Activated naive CD4-positive, alpha-beta T cell treated with anti-CD3 and anti-CD28 coated beads for 36 hours (primary cell): ENCODE measurements at places on chromosomes 2 and 18.

- no peak for DNase-seq
These were observed 10.9 kb downstream of the GNLY start for GRCh38 chr2:85704800-85705679.

GRCh38 chr2:207505728-207506127 is 24.0 kb upstream of the CREB1 start:
- peak; percentile 56 for DNase-seq

- DNase-seq, result no peak
These were observed 25.0 kb upstream of the ASXL2 start for GRCh38 chr2:25903216-25903776.

- DNase-seq, result no peak
These were observed 18.3 kb upstream of the NEDD4L start for GRCh38 chr18:58025733-58026132.

DNA sequence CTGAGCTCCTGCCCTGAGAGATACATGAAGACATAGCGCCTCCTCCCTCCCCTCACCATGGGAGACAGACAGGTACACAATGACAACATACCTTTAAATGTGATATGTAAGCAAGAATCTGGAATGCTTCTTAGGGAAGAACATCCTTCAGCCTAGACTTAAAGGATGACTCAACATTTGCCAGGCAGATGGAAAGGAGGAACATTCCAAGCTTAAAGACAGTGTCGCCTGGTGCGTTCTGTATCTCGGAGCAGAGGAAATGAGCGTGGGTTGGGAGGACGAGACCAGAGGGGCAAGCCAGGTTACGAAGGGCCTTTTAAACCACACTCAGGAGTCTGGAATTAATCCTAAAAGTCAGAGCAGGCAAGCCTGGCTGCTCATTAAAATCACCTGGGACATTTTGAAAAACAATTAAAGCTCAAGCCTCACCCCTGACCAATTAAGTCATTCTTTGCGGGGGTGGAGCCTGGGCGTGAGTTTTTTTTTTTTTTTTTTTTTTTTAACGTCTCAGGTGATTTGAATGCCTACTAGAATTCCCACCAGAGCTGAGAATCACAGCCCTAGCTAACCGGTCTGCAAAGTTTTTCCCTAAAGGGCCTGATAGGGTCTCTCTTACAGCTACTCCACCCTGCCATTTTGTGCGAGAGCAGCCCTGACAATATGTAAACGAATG is 131.2 kb upstream of the SEC11C start:
- DNase-seq, result no peak

GRCh38 chr2:233980955-233981561 is 63.9 kb downstream of the TRPM8 start:
- DNase-seq, result no peak

DNA sequence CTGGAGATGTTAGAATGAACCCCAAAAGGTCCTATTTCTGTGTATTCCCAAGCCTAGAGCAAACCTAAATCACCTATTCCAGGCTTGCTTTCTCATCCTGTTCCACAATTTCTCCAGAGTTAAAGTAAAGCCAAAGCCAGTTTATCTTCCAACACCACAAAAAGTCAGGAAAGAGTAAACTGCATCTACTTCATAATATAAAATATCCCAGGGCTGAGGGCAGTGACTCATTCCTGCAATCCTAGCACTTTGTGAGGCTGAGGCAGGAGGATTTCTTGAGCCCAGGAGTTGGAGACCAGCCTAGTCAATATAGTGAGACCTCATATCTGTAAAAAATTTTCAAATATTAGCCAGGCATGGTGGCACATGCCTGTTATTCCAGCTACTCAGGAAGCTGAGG is 241.4 kb downstream of the CDH20 start:
- DNase-seq, result no peak

DNA sequence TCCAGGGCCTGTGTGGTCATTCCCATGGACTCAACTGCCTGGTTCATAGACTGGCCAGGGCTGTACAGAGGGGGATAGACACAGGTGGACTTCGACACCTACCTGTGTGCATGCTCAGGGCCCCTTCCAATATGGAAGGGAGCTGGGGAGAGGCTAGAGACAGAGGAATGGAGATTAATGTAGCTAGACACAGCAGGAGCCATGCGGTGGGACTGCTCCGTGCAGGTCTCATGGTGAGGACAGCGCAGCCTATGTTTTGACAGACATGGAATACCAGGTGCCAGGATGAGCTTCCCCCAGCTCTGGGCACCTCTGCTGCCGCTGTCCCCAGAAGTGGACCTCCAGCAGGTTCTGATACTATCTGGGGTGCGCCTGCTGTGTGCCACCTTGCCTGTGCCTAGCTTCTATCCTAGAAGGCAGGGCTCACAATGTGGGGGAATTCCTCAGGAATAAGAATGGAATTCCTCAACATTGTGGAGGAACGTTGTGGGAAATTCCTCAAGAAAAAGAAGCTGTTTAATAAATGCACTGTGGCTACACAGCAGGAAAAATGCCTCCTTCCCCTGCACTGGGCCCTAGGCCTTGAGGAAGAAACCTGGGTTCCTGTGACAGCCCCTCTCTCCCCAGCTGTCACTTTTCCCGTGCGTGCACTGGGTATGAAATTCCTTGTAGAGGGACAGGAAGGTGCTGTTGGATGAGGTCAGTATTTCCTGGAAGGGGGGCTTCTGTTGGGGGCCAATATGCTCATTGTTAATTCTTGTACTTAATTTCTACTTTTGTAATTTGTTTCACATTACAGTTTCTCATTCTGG is 7.3 kb downstream of the IL1R1 start:
- DNase-seq, result no peak

GRCh38 chr2:197927994-197928393 is 123.6 kb downstream of the PLCL1 start:
- DNase-seq, result no peak

- DNase-seq, result peak; percentile 46
These were observed 42.8 kb downstream of the RAMP1 start for GRCh38 chr2:237901932-237902850.

DNA sequence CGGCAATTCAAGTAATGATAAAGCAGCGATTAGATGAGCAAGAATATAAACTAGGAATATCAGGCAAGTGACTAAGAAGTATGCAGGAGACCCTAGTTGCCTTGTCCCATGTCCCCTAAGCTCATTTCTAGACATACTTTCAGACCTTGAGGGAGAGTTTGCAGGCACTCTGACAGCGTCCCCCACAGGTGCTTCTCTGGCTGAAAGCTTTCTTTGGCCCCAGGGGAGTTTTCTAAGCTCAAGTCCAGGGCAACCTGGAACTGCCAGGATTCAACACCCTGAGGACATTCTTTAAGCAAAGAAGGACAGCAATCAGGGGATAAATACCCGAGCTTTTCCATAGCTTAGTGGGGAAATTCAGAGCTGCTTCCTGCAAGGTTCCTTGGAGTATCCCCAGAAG is 308.1 kb upstream of the CHST9 start:
- no peak for DNase-seq

DNA sequence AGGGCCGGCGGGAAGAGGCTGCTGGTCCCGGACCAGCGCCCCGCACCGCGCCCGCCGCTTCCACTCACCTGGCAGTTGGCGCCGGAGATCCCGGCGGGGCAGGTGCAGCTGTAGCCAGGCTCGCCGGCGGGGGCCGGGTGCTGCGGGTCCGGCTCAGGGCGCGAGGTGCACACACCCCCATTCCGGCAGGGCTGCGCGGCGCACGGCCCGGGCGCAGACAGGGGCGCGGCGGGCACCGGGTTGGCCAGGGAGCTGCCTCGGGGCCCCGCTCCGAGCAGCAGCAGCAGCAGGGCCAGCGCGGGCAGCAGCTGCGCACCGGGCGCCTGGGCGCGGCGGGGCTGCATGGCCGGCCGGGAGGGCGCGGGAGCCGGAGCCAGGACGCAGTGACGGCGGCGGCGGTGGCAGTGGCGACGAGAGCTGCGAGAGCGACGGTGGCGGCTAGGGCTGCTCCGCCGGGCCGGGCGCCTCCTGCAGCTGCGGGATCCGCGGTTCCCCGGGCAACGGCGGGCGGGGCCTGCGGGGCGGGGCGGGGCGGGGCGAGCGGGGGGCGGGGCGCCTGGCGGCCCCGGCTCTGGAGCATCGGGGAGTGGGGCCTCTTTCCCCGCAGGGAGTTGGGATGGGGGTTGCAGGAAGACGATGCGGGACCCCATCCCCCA is at the start of gene DNER:
TSS of gene DNER (minus strand) at position 476 of the 656 bp plus-strand sequence. CDS start at position 344, 132 bp downstream.
- DNase-seq, result peak; percentile 58

- DNase-seq, result no peak
These were observed 14.2 kb upstream of the NR4A2 start for GRCh38 chr2:156346731-156347130.

DNA sequence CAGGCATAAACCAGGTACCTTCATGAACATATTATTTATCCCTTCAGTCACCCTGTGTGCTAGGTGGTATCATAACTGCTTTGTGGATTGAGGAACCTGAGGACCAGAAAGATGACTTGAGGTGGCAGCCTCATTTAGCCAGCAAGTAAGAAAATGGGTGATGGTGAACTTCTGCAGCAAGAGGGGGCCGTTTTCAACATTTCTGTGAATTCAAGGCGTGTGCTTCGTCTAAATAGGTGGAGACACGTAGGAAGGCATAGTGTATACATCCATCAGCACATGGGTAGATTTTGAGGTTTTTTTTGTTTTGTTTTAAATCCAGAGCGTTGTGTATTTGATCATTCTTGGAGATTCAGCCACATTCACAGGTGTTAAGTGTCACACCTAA is 118.7 kb downstream of the SPTBN1 start:
- DNase-seq, result no peak

DNA sequence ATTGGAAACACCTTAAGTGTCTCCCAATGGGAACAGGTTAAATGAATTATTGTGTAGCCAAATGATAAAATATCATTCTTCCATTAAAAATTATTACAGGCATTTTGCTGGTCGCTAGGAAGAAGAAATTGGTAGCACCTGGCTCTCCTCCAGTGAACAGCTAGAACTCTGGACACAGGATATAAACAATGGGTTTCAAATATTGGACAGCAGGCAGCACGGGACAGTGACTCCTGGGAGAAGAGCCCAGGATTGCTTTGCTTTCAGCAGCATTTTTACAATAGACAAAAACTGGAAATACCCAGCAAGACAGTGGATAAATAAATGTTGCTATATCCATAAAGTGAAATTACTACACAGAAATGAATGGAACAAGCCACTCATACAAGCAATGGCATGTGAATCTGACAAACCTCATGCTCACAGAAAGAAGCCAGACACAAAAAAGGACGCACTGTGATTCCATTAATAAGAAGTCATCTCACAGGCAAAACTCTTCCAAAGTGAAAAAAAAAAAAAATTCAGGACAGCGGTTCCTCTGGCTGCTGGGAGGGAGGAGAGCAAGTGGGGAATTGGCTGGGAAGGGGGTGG is 50.5 kb downstream of the LAMA1 start:
- DNase-seq, result no peak

DNA sequence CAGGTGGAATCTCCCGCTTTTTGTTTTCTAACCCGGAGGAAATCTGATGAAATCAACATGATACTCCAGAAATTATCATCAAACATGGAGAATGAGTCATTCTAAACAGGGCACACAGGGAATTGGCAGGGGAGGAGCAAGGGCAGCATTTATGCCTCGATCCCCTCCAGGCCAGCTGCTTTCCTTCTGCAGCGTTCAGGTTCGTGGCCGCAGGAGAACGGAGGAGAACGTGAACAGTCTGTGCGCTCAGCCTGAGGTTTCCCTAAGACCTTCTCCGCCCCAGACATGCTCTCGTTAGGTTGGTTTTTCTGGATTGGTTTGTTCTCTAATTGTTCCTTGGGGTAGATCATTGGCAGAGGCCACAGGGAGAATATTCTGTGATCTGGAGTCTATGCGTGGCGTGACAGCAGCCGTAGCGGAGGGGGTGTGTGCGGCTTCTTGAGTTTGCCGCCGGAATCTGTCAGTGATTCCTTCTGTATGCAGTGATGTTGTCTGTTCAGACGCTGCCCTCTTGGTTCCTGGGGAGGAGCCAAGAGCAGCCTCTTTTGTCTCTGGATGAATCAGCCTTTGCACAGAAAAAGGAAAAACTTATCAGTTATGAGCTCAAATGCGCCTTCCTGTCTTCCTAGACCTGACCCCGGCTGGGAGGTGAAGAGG is 75.9 kb downstream of the SH3BP4 start:
- DNase-seq, result no peak

DNA sequence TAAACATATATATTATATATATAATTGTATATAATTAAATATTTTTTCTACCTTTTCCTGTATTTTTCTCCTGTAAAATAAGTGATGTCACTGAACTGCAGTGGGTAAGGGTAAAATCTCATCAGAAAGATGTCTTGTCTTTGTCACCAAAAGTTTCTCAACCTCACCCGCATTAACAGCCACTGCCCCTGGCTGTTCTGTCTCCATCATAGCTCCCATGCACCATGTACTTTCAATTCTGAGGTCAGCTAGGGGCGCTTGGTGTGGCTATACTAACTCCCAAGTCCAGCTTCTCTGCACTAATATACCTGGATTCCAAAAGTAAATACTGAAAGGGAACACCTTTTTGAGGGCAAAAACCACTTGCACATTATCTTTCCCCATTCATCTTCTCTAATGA is 46.6 kb downstream of the MAP2 start:
- DNase-seq, result no peak

DNA sequence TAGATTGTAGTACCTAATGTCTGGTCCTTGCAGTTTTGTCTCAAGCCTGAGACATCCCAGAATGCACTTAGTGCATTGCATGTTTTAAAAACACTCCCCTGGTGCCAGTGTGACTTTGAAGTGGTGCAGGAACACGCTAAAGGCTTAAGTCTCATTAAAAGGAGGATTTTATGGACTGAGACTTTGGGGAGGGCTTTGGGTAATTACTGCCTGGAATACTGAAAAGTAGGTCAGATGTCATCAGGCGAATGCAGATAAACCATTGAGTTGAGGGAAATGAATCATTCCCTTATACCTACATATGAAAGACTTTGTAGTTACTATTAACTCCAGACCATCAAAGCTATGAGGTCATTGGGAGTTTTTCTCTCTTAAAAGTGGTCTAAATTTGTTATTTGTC is 3.0 kb upstream of the OSBPL1A start:
- DNase-seq, result no peak

GRCh38 chr2:67919490-67919889 is 143.3 kb downstream of the C1D start:
- no peak for DNase-seq

DNA sequence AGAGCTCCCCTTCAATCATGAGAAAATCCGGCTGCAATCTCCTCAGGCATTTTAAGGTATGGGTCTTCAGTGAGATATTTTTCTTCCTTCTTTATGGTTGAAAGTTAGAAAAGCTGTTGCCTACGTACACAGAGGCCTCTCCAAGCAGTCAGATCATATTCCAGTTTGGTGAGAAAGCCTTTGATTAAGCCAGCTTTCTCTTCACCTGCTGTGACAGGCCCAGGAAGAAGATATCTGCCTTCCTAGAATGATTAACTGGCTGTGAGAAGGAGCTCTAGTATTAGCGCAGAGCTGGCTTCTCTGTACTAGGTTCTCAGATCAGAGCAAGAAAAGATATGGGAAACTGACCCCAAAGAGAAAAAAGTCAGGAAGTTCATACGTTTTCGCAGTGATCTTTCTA is 585.0 kb upstream of the CHAC2 start:
- no peak for DNase-seq

GRCh38 chr18:35507192-35507591 is 9.4 kb upstream of the INO80C start:
- DNase-seq, result no peak

DNA sequence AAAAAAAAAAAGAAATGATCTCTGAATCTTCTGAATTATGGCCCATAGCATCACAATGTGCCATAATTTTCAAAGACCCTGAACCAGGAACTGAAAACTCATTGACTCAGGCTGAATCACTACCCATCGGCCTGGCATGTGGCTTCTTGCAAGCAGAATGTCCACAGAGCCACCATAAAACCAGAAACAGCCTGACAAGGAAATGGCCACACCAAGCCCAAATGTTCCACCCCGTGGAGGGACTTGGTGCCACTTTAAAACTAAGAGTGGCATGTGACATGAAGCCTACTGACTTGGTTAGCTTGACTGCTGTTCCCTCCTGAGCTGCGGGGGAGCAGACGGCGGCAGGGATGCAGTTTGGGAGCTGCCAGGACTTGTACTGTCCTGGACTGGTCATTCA is 71.2 kb upstream of the RBM44 start:
- no peak for DNase-seq
